ENCODE measurements at places on chromosomes 3 and 15.

GRCh38 chr3:196141866-196142201 is 59.9 kb upstream of the TFRC start:
- DNase-seq = no peak

DNA sequence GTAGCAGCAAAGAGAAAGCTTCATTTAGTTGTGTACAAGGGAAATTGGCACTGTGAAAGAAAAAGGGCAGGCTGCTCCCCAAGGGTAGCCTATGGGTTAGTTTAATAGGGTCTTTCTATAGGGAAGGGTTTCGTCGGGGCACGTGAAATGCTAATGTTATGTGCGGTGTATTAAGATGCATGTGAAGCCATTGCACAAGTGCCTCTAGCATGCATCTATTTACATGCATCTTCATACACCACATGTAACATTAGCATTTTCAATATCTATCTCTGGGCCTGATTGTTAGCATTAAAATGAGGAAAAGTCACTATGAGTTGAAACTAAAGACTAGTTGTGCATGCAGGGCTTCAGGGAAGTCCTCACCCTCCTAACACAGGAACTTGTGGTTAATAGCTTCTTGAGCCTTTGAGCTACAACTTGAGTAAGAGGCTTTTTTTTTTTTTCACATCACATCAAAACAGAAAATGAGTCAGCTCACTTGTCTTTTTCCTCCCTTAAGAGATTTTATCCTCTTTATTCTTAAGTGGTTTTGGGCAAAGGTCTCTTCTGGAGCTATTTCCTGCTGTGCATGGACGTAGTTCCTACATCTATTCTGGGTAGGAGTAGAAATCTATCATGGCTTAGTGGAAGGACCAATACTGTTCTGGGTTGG is 613.4 kb downstream of the ZPLD1 start:
- DNase-seq = no peak

GRCh38 chr15:68387381-68388143 is 44.4 kb downstream of the ITGA11 start:
- no peak for DNase-seq

GRCh38 chr3:60365360-60365759 is 885.9 kb downstream of the FHIT start:
- no peak for DNase-seq

- peak; percentile 88 for DNase-seq
Observed at GRCh38 chr3:112128843-112129727, 4.0 kb downstream of the GCSAM start.

DNA sequence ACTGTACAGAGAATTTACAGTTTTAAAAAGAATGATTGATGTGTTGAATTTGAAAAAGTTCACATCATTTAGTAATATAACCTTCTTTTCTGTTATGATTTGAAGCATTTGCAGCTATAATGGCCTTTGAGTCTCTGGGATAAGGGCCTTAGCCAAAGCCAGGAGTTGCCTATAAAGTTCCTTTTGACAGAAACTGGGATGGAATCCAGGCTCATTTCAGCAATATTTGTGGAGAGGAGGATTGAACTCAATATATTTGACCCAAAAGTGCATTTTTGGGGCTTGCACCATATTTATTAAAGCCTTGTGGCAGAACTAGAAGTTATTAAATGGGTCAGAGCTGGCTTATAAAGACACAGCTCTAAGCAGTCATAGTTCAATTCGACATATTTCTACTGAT is 348.7 kb upstream of the EPHA3 start:
- no peak for DNase-seq

DNA sequence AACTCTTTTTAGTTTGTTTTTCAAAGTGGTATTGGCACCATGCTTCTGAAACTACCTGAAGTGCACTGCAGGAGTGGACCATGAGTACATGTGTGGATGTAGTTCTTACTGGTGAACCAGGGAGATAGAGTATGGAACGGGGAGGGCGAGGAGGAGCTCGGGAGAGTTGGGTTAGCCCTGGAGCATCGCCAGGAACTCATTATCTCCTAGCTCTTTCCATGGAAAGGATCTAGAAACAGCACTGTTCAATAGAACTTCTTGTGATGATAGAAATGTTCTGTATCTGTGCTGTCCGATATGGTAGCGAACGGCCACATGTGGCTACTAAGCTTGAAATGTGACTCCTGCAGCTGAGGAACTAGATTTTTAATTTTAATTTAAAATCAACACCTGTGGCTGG is 47.3 kb downstream of the VGLL4 start:
- no peak for DNase-seq

- no peak for DNase-seq
Observed at GRCh38 chr3:146092230-146092629, 68.8 kb downstream of the PLOD2 start.

- DNase-seq = no peak
Observed at GRCh38 chr15:61049028-61049427, 180.1 kb downstream of the RORA start.

GRCh38 chr3:25944329-25944728 is 154.4 kb downstream of the OXSM start:
- DNase-seq = no peak

Data from CD4-positive, alpha-beta T cell treated with Interleukin-17A for 1 hour (primary cell).